Bone marrow (tissue), 2 donors: ENCODE measurements at places on chromosomes 7 and 10.

DNA sequence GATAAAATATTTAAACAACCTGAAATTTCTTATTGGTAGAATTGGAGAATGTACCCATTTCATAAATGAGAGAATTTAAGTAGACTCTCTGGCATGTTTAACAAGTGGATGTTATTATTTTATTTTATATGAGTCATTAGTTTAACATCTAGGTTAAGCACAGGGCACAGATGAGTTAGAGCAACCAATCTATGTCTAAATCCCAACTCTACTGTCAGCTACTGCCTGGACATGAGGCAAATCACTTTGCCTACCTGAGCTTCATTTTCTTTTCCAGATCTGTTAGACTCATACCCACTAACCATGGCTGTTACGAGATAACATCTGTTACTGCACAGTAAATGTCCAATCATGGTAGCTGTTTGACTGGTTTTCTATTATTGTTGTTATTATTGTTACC, 251.1 kb downstream of the INHBA start:
- no peak for DNase-seq

DNA sequence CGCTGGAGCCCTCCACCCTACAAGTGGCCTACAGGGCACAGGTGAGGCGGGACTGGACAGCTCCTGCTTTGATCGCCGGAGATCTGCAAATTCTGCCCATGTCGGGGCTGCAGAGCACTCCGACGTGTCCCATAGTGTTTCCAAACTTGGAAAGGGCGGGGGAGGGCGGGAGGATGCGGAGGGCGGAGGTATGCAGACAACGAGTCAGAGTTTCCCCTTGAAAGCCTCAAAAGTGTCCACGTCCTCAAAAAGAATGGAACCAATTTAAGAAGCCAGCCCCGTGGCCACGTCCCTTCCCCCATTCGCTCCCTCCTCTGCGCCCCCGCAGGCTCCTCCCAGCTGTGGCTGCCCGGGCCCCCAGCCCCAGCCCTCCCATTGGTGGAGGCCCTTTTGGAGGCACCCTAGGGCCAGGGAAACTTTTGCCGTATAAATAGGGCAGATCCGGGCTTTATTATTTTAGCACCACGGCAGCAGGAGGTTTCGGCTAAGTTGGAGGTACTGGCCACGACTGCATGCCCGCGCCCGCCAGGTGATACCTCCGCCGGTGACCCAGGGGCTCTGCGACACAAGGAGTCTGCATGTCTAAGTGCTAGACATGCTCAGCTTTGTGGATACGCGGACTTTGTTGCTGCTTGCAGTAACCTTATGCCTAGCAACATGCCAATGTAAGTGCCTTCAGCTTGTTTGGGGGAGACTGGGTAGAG, at the start of gene COL1A2:
COL1A2 (plus strand) TSS at position 459 of the 704 bp plus-strand sequence; CDS start at position 596, 137 bp downstream.
- DNase-seq: no peak

DNA sequence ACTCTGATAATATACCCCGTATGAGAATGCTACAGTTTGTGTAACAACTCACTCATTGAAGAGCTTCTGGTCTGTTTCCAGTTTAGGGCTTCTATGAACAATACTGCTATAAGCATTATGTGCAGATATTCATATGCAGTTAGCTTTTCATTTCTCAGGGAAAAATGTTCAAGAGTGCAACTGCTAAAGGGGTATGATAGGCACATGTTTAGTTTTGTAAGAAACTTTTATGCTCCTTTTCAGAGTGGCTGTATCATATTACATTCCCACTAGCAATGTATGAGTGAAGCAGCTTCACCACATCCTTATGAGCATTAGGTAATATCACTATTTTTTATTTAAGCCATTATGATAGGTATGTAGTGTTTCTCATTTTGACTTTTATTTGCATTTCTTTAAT, 182.6 kb upstream of the CXCL12 start:
- no peak for DNase-seq

- DNase-seq: no peak
Observed at GRCh38 chr10:52316001-52316400, 1.9 kb downstream of the DKK1 start.

DNA sequence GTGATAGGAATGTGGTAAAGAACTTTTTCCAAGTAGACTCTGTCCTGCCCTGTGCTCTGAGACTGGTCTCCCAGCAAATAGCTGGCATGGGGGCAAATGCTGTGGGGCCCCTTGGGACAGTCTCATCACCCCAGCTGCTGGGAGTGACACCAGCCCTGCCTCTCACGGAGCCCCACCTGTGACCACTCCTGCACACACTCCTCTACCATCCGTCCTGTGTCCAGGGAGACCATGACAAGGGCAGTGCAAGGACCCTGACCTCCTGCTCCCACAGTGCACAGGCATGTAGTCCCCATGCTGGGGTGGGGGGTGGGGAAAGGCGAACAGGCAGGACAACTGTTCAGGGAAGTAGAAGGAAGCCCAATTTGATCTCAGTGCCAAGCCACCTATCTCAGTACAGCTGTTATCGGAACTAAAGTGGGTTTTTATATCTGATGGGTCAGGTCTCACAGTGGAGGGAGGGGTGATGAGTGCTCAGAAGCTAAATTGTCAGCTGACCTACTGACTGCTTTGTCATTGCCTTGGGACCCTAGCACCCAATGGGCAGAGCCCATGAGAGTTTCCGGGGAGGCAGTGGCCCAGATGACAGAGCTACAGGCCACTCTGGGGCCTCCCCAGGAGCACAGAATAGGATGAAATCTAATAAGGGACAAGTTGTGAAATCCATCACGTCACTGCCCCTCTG, 24.5 kb downstream of the VSTM4 start:
- no peak for DNase-seq

- DNase-seq: peak; percentile 71
Observed at GRCh38 chr7:7761974-7762779, 43.8 kb upstream of the RPA3 start.

DNA sequence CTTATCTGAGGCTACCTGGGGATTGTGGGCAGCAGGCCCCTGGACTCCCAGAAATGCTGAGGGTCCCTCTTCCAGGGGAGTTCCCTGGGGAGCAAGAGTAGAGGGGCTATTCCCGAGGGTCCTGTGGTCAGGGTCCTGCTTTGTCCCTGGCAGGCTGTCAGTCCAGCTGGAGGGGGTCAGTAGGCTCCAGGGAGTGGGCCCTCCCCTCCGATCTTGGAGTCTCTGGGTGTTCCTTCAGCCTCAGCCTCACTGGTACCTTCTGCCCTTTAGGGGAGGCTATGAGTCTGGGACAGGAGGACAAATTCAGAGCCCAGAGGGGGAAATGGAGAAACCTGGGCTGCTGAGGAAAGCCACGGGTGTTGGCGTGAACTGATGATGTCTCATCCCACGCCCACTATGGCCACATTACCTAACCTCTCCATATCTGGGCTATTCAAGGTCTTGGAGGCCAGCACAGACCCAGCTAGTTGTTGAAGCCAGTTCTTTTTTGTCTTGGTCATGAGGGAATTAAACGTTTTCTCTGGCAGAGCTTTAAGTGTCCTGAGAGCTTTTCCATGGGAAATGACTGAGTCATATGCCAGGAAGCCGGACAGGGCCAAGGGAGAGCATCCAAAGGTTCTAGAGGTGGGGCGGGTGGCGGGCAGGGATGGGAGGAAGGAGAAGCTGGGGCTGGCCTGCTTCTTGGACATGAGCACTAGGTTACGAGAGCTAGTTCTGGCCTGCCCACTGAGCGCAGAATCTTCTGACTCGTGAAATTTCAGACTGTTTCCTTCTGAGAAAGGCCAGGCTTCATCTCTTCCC, 6.2 kb downstream of the CALHM2 start:
- no peak for DNase-seq

GRCh38 chr10:22367471-22367870, 22.2 kb downstream of the SPAG6 start:
- no peak for DNase-seq

DNA sequence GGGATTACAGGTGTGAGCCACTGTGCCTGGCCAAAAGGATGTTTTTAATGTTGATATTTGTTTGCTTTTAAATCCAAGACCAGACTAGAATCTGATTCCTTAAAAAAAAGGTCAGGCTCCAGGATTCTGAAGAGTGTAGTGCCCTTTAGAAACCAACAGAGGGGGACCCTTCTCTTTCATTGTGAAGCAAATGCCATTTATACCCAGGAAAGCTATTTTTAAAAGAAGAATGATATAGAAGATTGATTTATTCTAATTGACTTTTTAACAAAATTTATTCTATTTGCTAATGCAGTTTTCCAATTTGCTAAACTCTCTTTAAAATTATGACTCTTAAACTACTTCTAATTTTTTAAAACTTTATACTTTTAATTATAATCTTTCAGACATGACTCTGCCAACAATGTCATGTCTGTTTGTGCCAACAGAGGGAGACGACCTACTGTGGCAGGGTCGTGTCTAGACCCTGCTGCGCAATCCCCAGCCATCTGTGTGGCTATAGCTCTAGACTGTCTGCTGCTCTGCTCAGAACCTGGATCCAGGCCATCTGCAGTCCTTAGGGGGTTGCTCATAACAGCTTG, 201.0 kb upstream of the IMMP2L start:
- no peak for DNase-seq

DNA sequence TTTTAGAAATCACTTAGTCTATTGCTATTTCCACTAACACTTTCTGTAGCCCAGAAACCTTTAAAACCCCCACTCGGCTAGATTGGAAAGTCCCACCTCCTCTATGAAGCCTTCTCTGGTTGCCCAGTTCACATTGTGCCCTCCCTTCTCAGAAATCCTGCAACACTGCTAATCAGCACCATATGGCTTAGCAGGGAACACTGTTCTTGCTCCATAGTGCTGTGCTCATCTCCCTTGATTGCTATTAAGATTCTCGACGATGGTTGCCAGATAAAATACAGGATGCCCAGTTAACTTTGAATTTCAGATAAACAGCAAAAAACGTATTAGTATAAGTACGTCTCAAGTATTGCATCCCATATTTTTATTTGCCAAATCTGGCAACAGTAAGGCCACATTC, 40.1 kb upstream of the XPNPEP1 start:
- DNase-seq: no peak

DNA sequence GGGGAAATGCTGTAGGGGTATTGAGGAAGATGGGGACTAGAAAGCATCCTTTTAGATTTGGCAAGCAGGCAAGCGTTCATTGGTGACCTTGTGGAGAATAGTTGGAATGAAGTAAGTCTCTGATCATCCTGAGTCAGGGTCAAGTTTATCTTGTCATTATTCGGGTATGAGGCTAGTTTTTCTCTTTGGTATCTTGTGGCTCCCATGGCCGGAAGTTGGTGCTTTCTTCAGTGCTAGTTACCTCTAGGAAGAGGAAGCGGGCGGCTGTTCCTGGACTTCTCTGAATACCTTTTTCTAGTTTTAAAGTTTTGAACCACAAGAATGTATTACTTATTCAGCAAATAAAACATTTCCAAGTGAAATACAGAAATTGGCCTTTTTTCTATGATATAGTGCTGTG, 9.2 kb downstream of the CREM start:
- no peak for DNase-seq

GRCh38 chr10:129880191-129880870, 83.7 kb downstream of the EBF3 start:
- DNase-seq: no peak
